ENCODE measurements at places on chromosomes 2 and 18. TPM values are rescaled to one million over a fixed set of nuclear protein-coding genes. Genes with fewer than 3 reads are reported as not detected.

- no peak for DNase-seq
These were observed 11.7 kb downstream of the ARHGAP28 start for GRCh38 chr18:6741232-6741663.

DNA sequence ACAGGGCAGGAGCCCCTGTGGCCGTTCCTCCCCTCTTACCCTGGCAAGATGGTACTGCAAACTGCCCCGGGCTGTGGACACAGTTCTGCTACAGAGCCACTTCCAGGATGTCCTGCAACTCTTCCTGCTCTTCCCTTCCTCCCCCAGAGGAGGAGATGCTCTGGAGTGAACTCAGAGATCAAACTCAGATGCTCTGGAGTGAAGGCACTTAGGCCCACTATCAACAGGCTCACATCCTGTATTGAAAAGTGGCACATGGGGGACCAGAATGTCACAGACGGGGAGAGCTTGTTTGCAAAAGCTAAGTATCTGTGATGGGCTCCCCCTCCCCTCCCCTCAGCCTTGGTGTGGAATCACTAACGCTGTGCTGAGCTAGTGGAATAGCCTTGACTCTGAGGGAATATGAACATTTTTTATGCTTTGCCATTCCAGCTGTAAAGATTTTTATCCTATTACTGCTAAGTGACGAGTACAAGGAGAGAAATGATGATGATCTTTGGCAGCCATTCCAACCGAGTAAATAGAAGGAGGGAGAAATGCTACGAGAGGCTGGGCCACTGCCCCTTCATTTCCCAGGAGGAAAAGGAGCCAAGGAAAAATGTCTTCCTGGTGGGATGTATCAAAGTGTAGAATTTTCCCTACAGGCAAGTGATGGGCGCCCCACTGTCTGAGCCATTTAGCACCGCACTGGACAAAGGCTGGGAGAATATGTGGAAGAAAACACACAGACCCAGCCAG is 152.6 kb downstream of the GALNT14 start:
- no peak for DNase-seq

Gene STK39
- total RNA-seq: 17.4 TPM

- no peak for DNase-seq
These were observed 56.6 kb upstream of the SETBP1 start for GRCh38 chr18:44624052-44624451.

DNA sequence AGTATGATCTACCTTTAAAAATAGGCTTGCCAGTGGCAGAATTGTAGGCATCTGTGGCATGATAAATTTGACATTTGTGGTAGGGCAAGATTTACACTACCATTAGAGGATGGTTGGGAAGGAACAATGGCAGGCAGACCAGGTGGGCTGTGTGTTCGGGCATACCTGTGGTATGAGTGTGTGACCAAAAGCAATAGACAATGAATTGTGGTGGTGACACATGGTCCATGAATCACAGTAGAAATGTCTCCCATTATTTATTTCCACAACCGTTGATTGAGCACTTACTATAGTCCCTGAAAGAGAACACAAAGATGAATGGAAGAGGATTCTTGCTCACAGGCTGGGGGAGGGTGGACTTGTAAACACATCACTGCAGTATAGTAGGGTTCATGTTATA is 29.9 kb upstream of the RUFY4 start:
- no peak for DNase-seq

DNA sequence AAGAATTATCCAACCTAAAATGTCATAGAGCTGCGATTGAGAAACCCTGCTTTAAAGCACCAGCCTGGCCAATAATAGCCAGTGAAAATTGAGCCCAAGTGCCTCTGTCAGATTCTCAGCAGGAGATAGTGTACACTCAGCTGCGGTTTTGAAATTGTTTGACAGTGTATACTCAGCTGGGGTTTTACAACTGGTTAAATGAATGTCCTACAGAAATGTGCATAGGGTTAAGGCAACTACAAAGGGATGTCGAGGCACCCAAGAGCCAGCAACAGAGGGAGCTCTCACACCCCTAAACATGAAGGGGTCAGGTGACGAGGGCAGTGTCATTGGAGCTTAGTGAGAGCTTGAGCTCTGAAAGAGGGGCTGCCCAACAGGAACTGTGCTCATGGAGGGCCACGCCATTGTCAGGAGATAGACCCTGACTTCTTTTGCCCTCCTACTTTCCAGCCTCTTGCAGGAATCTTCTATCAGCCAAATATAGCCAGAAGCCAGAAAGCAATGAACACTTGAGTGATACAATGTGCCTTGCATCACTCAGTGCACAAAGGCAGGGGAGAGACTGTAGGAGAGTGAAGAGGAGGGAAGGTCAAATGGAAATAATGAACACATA is 15.1 kb downstream of the ACTG2 start:
- no peak for DNase-seq

DNA sequence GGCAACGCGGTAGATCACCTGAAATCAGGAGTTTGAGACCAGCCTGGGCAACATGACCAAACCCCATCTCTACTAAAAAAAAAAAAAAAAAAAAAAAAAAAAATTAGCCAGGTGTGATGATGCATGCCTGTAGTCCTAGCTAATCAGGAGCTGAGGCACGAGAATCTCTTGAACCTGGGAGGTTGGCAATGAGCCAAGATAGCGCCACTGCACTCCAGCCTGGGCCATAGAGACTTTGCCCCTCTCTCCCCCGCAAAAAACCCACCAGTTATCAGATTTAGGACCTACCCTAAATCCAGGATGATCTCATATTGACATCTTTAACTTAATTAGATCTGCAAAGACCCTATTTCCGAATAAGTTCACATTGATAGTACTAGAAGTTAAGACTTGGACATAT is 29.2 kb upstream of the LDAH start:
- no peak for DNase-seq

GRCh38 chr18:69954719-69955480 is 7.2 kb upstream of the CD226 start:
- no peak for DNase-seq

- no peak for DNase-seq
These were observed 54.3 kb downstream of the MARCHF4 start for GRCh38 chr2:216317831-216318520.

GRCh38 chr18:77087393-77088141 is 45.0 kb downstream of the MBP start:
- no peak for DNase-seq

- DNase-seq: no peak
These were observed 75.8 kb downstream of the ACTR3 start for GRCh38 chr2:113965644-113966043.

GRCh38 chr2:55885127-55885943 is 38.2 kb downstream of the EFEMP1 start:
- DNase-seq: no peak

GRCh38 chr18:9655232-9655767 is 40.9 kb upstream of the PPP4R1 start:
- DNase-seq: no peak

GRCh38 chr2:36807223-36807886 is 110.8 kb downstream of the VIT start:
- DNase-seq: no peak

DNA sequence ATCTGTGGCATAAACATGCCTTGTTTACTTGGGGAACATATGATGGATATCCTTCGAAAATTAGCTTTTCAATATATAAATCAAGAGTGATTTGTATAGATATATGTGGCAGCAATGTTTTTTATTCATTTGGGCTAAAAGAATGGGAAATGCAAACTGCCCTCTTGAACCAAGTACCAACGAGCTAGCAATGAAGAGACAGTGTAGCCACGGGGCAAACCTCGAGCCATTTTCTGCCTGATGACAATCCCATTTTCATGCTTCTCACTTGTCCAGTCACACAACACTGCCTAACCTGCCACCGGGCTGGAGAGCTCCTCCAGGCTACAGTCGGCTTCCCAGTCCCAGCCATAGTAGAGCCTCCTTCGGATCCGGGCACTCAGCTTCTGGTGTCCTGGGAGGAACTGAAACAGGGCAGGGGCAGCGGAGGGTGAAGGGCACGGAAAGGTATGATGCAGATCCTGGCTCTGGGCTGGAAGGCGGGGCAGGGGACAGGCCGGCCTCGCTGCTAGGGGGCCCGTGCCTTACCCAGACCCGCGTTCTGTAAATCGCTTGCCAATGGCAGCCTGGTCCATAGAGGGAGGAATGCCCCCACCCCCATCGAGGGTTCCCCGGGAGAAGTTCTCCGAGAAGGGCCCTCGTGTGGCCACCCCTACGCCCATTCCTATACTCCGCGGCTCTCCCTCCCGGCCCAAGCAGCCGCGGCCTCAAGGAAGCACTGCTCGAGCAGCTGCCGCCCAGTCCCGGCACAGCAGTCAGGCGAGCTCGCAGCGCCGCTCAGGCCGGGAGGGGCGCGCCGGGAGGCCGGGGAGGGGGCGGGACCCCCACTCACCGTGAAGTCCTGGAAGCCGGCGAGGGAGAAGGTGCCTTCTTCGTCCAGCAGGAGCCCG is 552 bp downstream of the CNPPD1 start:
- no peak for DNase-seq

Gene CDC42EP3
- total RNA-seq: 0.57 TPM

Gene CLEC4F
- not detected for total RNA-seq

DNA sequence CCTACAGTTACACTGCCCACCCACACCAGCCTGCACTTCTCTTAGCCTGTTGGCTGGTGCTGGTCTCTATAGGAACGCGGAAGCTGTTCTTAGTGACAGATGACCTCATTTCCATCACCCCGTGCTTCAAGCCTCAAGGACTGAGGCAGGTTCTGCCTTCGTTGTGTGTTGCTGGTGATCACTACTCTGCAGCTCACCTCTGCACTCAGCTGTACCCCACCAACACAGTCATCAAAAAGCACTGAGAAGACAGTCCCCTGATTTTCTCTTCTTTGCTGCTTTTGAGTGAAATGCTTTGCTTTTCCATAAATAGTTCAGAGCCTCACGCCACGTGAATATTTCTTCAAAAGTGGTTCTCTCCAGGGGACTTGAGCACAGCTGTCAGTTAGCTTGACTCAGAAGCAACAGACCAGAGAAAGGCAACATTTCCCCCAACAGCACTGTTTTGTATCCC is 225.7 kb upstream of the CCDC150 start:
- no peak for DNase-seq

DNA sequence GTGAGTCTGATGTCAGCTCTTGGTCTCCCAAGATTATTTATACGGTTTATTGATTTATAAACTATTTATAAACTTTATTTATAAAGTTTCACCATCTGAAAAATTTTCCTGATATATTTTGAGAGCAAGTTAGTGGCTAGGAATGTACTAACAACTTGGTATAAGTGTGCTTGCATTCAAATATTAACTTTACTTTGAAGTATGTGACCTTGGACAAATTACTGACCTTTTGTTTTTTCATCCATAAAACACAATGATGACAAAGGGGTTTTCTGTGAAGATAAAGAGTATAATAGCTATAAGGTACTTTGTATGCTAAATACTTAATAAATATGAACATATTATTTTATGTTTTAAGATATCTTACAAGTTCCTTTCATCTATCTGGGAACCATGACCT is 221.7 kb downstream of the GCA start:
- DNase-seq: no peak

- DNase-seq: no peak
These were observed 307.3 kb upstream of the CHAC2 start for GRCh38 chr2:53460347-53460746.

Gene HOXD12
- total RNA-seq: not detected

Gene MAP2
- 5.8 TPM for total RNA-seq

- no peak for DNase-seq
These were observed 131.1 kb downstream of the HNMT start for GRCh38 chr2:138095336-138095735.

Gene CRYGD
- not detected for total RNA-seq

GRCh38 chr18:11689669-11690565 is 853 bp downstream of the GNAL start:
- DNase-seq: no peak

Gene NOL4
- total RNA-seq: not detected

GRCh38 chr2:129188451-129188850 is 791.0 kb upstream of the RAB6C start:
- no peak for DNase-seq

Gene OTOF
- under 0.01 TPM for total RNA-seq

DNA sequence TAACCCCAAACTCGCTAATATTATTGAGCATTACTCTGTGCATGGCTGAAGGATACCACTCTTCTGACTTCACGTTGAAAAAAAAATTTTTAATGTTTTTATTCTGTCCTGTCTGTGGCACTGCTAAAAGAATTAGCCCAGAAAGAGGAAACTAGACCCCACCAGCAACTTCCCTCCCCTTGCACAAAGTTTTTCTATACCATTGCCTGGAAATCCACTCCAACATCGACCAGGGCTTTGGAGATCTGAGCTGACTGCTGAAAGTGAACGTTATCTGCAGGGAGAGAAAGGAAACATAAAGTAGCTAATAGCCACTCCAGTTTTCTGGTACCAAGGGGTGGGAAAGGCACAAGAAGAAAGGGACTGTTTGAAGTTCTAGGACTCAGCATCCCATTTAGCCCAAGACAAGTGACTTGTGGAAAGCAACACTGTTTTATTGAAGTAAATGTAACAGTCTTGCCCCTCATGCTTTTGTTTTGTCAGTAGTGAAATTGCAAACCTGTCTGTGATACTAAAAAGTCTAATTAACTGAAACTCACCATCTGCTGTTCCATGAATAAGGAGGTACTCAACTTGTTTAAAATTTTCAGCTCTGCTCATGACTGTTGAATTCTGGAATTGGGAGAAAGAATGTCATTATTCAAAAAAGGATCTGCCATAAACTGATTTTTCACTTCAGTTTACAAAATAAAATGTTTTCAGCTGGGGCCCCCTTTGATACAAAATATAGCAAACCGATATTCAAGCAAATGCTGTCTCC is 79.1 kb downstream of the DPP4 start:
- DNase-seq: no peak

DNA sequence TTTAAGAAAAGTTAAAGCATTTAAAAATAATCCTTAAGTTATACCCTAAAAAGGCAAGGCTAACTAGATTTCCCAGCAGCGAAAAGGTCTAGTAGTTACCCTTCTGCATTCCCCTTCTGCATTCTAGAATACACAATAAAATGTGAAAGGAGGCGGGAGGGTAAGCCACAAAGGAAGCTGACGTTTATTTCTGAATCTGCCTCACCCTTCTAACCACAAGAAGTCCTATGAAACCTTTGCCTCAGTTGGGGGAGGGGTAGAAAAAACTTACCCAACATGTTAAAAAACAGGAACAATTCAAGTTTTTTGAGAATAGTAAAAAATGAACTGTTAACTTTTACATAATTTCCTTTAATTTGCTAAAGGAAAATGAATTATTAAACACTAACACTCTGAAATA is 11.3 kb downstream of the STK17B start:
- peak; percentile 17 for DNase-seq

DNA sequence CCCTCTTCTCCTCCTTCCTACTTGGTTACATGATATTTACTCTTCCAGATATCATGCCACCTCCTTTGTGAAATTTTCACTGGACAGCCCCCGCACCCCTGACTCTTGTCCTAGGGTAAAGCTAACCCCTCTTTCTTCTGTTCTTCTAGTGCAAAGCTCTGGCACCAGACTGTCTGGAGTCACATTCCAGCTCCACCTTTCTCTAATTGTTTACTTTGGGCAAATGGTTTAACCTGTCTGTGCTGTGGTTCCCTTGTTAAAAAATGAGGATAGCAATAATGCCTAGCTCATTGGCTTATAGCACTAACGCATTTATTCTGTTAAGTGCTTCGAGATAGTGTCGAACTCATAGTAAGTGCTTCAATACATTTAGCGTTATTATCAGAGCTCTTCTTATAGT is 306.2 kb downstream of the ALK start:
- DNase-seq: no peak
